ENCODE measurements at places on chromosomes 12 and 14.

- no peak for DNase-seq
Observed at GRCh38 chr12:89731614-89732013, 23.0 kb upstream of the ATP2B1 start.

DNA sequence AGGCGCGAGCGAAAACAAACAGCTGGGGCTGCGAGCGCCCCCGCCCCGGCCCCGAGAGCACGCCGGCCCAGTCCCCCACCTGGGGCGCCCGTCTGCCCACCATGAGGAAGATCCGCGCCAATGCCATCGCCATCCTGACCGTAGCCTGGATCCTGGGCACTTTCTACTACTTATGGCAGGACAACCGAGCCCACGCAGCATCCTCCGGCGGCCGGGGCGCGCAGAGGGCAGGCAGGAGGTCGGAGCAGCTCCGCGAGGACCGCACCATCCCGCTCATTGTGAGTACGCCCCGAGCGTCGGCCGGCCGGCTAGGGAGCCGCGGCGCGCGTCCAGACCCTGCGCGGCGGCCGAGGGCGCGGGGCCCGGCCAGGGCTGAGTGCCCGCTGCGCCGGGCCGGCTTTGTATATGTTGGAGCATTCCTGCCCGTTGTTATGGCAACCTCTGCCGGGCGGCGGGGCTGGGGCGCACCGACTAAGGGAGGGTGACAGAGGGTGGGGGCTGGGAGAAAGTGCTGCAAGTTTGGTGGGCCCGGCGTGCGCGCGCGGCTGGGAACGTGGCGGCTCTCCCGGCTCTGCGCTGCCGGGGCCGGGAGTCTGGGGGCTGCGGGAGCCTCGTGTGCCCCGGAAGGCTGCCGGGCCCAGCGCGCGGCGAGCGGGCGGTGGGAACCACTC is 367 bp downstream of the GALNT16 start:
- DNase-seq, result no peak

- DNase-seq, result no peak
Observed at GRCh38 chr14:71730471-71730870, 201.8 kb upstream of the RGS6 start.

DNA sequence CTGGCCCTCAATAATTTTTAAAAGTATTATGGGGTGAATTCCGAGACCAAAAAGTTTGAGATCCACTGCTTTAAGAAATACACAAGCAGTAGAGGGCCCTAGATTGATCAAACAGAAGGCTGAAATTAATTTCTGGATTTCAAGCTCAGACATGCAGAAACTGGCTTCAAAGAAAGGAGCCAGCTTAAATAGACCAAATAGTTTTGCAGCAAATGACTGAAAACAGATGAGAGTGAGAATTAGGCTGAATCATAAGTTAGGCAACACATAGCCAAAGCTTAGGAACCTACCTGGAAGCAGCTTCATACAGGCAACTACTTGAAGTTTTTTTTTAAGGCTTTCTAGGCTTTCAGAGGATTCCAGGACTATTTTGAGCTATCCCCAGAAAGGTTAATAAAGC is 12.4 kb downstream of the ATF7 start:
- DNase-seq, result no peak

- no peak for DNase-seq
Observed at GRCh38 chr14:35786856-35787255, 22.2 kb downstream of the RALGAPA1 start.

GRCh38 chr12:108730365-108731104 is 783 bp downstream of the CORO1C start:
- peak; percentile 78 for DNase-seq
